CD14-positive monocyte (primary cell): ENCODE measurements at places on chromosomes 11 and 22. TPM values are rescaled to one million over a fixed set of nuclear protein-coding genes. Genes with fewer than 3 reads are reported as not detected.

- no peaks in the 10 kb centered on the region for H3K36me3 ChIP-seq
- no peaks in the 10 kb centered on the region for H3K27me3 ChIP-seq
- DNase-seq = no peak
- no peaks in the 10 kb centered on the region for H3K4me1 ChIP-seq
- H3K27ac ChIP-seq = no peak overlapping the region
Observed at GRCh38 chr22:38164551-38164918, 17.1 kb downstream of the PLA2G6 start.

DNA sequence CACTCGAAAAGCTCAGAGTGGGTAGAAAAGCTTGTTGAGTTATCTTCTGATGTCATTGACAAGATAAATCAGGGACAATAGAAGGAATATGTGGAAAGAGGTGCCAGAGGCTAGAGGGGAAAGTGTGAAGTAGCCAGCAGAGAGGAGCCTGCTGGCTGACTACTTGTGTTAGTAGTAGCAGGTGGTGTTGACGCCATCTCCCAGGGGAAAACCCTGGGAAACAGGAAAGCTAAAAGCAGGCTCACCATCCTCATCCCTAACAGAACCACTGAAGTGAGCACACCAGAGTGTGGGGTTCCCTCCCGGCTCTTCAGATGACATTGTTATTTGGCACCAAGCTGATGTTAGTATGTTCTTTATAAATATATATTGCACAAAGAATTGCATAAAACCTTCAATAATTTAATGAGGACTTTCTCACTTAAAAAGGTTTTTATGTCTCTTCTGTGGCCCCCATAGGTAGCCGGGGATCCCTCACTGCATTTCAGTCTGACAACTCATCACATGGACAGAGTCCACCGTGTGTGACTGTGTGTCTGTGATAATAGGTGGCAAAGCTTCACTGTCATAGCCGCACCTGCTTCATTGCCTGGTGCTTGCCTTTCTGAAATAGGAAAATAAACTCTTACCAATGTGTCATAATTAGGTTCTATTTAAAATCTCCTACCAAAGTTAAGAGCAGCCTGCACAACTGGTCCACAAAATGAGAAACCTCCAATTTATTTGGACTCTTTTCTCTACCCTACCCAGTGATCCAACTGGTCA lies 63.2 kb upstream of the TOP3B start:
- H3K27ac ChIP-seq = no peak overlapping the region
- H3K36me3 ChIP-seq = no peaks in the 10 kb centered on the region
- peaks cover 15% of the 10 kb centered on the region for H3K27me3 ChIP-seq
- H3K4me3 ChIP-seq = no peak overlapping the region

DNA sequence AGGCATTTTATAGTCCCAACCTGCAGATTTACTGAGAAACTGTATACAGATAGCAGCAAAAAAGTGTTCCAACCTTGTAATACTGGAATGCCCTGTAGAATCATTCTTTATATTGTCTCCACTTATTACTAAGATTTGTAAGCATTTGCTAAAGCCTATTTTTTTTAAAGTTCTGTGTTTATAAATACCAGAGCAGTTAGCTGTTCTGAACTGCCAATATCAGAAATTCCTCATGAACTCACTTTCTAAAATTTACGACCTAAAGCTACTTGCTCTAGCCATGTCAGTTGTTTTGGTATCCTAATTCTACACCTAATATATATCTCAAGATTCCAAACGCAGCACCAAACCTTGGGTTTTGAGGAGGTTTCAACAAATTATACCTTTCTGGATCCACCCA lies 103.2 kb downstream of the C11orf65 start:
- H3K36me3 ChIP-seq = peaks cover 28% of the 10 kb centered on the region
- no peaks in the 10 kb centered on the region for H3K4me1 ChIP-seq
- H3K27me3 ChIP-seq = no peaks in the 10 kb centered on the region
- H3K27ac ChIP-seq = no peak overlapping the region
- H3K4me3 ChIP-seq = no peak overlapping the region

DNA sequence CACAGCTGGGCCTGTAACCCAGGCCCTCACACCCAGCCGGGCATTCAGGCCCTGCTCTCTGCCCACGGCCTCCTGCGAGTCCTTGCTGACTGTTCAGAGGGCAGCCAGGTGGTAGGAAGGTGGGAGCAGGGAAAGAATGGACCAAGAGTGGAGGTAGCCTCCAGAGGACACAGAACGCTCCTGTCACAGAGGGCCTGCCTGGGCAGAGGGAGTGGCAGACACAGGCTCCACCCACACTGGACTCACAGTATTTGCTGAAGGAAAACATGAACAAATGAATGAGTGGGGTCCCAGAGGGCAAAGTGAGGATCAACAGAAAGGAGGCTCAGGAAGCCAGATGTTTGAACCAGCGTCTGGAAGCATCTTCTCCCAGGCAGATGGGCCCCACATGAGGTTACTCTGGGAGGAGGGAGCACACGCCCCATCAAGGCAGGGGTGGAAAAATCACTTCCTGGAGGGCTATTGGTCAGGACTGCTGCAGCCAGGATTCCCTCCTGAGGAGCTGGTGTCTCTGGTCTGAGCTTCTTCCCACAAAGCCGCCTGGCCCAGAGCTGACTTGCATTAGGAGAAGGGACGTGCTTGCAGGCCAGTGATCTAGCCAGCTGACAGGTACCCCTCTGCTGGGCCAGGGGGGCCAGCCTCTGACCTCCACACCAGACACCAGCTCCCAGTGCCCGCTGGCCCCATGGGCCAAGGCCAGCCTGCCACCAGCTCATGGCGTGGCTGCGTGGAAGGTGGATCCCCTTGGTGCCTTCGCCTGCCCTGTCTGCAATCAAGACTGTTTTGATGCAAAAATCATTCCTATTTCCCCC lies 84.0 kb downstream of the THAP12 start:
- no peak overlapping the region for H3K4me3 ChIP-seq
- H3K27me3 ChIP-seq = no peaks in the 10 kb centered on the region
- H3K36me3 ChIP-seq = no peaks in the 10 kb centered on the region

GRCh38 chr11:110866081-110866480 lies 153.8 kb upstream of the ARHGAP20 start:
- no peak overlapping the region for H3K27ac ChIP-seq
- no peak for DNase-seq
- H3K27me3 ChIP-seq = no peaks in the 10 kb centered on the region
- no peak overlapping the region for H3K4me3 ChIP-seq

GRCh38 chr11:1075341-1075911 lies 752 bp downstream of the MUC2 start:
- no peak for DNase-seq
- no peaks in the 10 kb centered on the region for H3K36me3 ChIP-seq
- H3K4me1 ChIP-seq = peaks cover 7% of the 10 kb centered on the region
- no peak overlapping the region for H3K4me3 ChIP-seq

- no peak overlapping the region for H3K27ac ChIP-seq
- no peak for DNase-seq
- no peaks in the 10 kb centered on the region for H3K27me3 ChIP-seq
- H3K4me1 ChIP-seq = no peaks in the 10 kb centered on the region
Observed at GRCh38 chr11:113166280-113166679, 148.1 kb upstream of the TTC12 start.

DNA sequence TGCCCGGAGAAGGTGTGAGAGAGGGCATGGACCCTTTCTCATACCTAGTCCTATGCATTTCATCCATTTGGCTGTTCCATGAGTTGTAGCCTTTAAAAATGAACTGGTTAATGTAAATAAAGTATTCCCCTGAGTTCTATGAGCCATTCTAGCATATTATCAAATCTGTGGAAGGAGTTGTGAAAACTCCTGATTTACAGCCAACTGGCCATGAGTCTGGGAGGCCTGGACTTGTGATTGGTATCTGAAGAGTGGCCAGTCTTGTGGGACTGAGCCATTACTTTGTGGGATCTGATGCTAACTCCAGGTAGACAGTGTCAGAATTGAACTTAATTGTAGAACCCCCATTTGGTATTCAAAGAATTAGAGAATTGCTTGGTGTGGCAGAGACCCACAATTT lies 48.4 kb downstream of the FAM118A start:
- no peaks in the 10 kb centered on the region for H3K27me3 ChIP-seq
- H3K4me1 ChIP-seq = peaks cover 4% of the 10 kb centered on the region
- no peak overlapping the region for H3K27ac ChIP-seq
- H3K4me3 ChIP-seq = no peak overlapping the region
- no peaks in the 10 kb centered on the region for H3K36me3 ChIP-seq

- no peak for DNase-seq
- H3K4me3 ChIP-seq = no peak overlapping the region
- H3K27ac ChIP-seq = no peak overlapping the region
- no peaks in the 10 kb centered on the region for H3K4me1 ChIP-seq
Observed at GRCh38 chr11:8501836-8502235, 92.2 kb downstream of the STK33 start.

DNA sequence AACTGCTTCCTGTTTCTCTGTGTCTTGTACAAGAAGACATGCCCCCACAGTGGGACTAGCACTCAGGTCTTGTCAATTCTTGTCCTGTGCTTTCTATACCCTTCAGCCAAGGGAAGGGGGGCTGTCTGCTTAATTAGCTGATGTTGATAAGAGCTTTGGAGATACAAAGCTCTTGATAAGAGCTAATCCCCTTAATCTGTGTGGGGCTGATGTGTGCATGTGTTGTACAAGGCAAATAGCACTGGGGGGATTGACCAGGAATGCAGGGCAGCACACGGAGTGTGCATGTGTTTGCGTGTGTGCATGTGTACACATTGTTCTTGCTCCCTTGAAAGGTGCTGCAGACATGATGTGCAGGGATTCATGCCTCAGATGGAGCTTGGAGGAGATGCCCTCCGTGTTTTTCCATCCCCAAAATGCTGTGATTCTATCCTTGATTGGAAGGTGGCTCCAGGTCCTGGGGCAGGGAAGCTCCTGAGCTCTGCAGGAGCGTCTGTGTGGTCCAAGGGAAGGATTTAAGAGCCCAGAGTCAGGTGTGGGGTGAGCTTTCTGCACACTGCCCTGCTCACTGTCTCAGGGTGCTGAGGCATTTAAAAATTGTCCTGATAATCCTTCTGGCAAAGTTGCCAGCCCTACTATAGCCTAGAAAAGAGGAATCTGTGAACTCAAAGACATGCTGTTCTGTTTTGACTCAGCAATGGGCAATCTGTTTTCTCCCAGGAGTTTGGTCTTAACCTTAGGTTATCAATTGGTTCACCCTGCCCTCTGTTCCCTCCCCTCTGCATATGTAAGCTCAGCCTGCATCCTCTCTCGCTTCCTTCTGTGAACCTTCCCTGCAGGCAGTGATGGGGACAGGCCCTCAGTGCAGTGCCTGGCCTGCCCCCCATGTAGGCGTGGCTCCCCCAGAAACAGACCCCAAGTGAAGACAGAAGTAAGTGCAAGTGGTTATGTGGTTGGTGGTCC lies 102.0 kb downstream of the GRIK4 start:
- H3K27ac ChIP-seq = no peak overlapping the region
- H3K36me3 ChIP-seq = no peaks in the 10 kb centered on the region
- H3K27me3 ChIP-seq = no peaks in the 10 kb centered on the region
- DNase-seq = no peak
- no peaks in the 10 kb centered on the region for H3K4me1 ChIP-seq
- no peak overlapping the region for H3K4me3 ChIP-seq

DNA sequence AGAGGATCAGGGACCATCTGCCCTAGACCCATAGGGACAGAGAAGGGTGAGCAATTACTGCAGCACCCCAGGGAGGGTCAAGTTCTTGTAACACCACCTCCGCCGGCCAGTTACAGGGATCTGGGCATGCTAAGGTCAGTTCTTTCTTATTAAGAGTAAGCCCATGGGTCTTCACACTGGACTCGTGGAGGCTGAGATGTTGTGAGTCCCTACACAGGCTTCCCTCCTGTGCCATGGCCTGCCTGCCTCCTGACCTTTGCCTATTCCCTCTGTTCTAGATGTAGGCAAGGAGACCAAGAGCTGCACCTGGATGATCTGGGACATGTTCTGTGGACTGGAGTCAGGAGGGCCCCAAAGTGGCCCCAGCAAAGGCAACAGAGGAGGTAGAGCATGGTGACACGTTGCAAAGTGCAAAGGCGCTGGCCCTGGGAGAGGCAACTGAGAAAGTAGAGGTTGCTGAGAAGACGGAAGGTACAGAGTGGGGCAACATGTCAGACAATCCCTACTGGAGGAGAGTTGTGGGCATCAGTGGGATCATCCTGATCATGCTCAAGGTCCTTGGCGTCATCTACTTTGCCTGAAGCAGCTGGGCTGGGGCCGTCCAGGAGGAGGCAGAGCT lies 16.3 kb upstream of the GNAZ start:
- H3K27ac ChIP-seq = no peak overlapping the region
- DNase-seq = no peak
- no peaks in the 10 kb centered on the region for H3K27me3 ChIP-seq
- no peaks in the 10 kb centered on the region for H3K4me1 ChIP-seq
- H3K4me3 ChIP-seq = no peak overlapping the region

- H3K36me3 ChIP-seq = no peaks in the 10 kb centered on the region
- no peak for DNase-seq
- peaks cover 28% of the 10 kb centered on the region for H3K4me1 ChIP-seq
- H3K27me3 ChIP-seq = peaks cover 67% of the 10 kb centered on the region
- no peak overlapping the region for H3K27ac ChIP-seq
- H3K4me3 ChIP-seq = no peak overlapping the region
Observed at GRCh38 chr11:64006398-64006797, 20.2 kb downstream of the OTUB1 start.

DNA sequence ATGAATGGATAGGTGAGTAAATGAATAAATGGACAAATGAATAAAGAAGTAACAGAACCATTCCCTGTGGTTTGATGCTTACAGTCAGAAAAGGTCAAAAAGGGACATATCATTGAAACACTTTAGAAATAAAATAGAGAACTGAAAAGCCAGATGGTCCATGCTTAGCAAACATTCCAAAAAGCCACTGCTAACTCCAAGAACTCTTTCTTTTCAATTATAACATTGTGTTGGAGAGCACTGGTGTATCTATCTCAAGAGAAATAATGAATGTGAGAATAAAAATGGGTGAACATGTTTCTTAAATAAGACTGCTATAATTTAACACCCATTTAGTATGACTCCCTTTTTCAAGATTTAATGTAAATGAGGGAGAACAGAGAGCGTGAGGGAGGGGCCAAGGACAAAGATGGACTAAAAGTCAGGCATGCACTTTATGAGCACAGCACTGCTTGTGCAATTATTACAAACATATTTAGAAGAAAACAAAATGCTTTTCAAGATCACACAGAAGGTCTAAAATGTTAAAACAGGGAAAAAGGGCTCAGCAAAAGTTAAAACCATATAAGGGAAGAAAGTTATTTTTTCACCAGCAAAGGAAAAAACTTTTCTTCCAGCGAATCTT lies 224.3 kb upstream of the PITPNB start:
- H3K27me3 ChIP-seq = no peaks in the 10 kb centered on the region
- H3K4me1 ChIP-seq = no peaks in the 10 kb centered on the region
- H3K4me3 ChIP-seq = no peak overlapping the region
- no peak for DNase-seq
- H3K27ac ChIP-seq = no peak overlapping the region

GRCh38 chr11:1656061-1656441 lies 26.5 kb downstream of the KRTAP5-5 start:
- DNase-seq = no peak
- H3K36me3 ChIP-seq = no peaks in the 10 kb centered on the region
- H3K27me3 ChIP-seq = no peaks in the 10 kb centered on the region
- H3K4me1 ChIP-seq = no peaks in the 10 kb centered on the region
- no peak overlapping the region for H3K4me3 ChIP-seq

The PRR5 gene
- 0.66 TPM for polyA plus RNA-seq

The OR51F1 gene
- not detected for polyA plus RNA-seq

The RBMXL2 gene
- not detected in 2 replicates for polyA plus RNA-seq

The KCNK4 gene
- not detected for polyA plus RNA-seq

The GRIK4 gene
- not detected in 2 replicates for polyA plus RNA-seq

The DCHS1 gene
- 0.02 TPM for polyA plus RNA-seq

The CYTH4 gene
- 70.0 TPM for polyA plus RNA-seq
